Central memory CD4-positive, alpha-beta T cell (primary cell): ENCODE measurements at places on chromosomes 16 and 17.

DNA sequence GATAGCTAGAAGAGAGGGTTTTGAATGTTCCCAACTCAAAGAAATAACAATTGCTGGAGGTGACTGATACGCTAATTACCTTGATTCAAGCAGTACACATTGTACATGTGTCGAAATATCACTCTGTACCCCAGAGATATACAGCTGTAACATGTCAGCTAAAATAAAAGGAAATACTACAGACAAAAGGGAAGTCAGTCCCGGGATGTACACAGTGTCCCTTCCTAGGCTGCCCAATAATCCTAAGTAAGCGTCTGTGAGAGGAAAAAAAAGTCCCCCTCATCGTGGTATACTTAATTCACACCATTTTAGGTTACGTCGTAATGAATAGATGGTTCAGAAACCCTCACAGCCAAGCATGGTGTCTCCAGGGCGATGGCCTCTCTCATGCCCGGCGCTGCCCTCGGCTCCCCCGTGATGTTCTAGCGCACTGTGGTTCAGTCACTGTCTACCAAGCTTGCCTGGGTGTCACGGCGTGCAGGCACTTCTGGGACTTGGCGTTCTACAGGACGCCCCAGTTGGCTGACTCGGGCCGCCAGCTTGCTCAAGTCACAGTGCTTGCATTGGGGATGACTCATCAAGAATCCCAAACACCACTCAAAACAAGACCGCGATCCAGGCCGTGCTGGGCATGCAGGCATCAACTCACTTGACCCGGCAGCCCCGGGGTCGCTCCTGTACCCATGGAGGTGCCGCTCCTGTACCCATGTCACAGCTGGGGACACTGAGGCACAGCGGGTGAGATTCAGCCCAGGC, 27.6 kb downstream of the CCDC40 start:
- no peak for DNase-seq

DNA sequence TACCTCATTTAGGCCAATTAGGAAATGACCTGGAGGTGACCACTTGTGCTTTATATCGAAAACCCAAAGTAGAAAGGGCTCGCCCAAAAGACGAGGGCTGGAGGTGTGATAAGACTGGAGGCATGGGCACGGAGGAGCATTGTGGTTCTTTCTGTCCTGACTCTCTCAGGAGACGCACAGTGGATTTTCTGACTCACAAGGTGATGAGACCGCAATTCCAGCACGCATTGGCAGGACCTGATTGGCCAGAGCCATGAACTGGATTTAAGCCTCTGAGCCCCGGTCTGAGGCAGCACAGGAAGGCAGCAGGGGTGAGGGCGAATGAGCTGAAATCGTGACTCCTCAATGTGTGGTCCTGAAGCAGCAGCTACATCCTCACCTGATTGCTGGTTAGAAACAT, 559.1 kb upstream of the SALL1 start:
- no peak for DNase-seq

GRCh38 chr16:89615176-89615575, 1.7 kb downstream of the DPEP1 start:
- no peak for DNase-seq

GRCh38 chr17:17080181-17080631, 37.9 kb downstream of the MPRIP start:
- no peak for DNase-seq

DNA sequence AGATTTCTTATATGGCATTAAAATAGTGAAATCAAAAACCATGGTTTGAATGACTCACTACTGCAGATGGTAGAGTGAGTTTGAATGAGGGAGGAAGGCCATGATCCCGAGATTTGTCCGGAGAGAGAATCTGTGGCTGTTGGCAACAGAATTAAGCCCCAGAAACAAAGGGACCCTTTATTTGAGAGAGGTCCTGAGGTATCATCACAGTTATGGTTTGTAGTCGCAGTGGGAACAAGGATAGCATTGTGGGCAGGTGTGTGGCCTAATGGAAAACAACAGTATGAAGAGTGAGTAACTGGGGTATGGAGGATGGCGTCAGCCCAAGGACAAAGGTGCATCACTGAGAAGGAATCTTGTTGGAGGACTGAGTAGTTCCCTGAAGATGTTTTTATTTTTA, 8.5 kb upstream of the ZFP3 start:
- DNase-seq = no peak

DNA sequence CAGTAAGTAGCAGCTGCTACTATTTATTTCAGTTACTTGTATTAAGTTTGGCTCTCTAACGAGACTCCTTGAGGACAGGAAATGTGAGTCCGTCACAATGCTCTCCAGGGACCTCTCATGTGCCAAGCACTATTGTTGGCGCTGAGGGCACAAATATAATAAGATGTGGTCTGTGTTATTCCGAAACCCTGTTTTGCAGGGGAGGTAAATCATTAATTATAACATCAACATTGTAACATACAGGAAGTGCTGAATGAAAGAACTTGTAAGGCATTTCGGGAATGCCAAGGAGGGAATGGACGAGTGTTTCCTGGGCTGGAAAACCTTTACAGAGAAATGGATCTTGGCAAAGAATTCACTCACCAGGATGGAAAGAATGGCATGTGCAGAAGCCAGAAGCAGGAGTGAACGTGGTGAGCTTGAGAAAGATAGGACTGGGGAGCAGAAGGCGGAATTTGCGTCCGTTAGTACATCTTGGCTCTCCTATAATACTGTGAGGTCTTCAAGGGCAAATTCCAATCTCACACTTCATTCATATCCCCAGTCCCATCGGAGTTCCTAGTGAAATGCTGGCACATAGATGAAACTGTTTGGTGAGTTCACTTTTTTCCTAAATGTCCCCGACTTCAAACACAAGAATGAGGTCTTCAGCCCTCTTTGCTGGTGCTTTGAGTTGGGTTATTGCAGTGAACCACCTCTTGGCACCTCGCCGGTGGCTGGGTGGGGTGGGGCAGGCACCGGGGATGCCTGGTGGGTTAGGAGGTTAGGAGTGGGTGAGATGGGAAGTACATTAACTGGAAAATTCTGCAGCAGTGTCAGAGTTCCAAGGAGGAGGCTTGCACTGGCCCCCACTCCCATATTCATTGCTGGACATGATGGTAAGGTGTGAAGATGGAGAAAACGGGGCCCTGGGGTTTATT, 11.5 kb downstream of the TAC4 start:
- DNase-seq = no peak

DNA sequence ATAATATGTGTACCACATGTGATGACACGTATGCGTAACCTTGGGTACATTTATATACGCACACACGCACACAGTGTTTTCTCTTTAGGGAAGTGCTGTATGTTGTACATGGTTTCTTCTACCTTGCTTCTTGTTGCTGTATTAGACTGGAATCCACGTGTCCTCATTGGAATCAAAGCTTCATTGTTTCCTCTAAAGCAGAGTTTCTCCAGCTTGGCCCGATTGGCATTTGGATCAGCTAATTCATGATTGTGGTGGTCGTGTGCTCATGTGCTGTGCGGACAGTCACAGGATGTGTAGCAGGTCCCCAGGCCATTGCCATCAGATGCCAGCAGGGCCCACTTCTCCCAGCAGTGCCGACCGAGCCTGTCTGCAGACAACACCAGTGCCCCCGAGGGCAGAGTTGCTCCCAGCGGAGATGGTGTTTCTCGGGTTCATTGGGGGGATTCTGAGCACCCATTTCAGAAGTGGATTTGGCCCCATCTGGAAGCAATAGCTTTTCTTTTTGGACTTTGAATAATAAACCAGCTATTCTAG, 148.4 kb downstream of the RPTOR start:
- no peak for DNase-seq

DNA sequence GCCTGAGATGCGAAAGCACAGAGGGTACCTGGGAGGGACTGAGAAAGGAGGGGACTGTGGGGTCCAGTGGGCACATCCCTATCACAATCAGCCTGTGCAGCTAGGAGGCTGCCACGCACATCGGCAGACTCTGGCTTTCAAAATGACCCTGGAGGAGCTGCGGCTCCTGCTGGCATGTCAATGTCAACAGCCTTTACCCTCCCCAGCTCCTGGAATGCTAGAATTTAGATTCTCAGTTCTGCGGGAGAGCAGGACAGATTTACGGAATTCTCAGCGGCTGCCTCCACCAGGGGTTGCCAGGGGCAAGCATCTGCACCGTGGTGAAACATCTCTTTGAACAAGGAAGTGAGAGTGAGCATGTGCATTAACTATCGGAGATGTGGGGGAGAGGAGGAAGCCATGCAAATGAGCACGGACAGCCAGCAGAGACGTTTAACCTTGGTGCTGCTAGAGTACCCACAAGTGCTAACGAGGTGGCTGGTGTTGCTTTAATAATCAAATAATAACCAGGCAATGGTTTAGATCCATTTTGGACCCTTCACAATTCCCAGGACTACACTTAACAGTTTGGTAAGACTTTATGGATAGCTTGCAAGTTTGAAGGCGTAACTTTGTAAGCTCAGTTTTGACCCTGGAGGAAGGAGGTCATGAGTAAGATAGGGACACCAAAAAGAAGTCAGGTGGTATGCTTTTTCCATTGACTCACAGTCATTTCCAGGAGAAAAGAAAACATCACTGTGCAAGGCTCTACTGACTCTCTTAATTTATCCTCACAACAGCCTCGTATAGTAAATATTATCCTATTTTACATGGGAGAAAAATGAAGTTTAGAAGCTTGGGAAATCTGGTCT, 54.1 kb downstream of the XYLT1 start:
- peak; percentile 59 for DNase-seq

DNA sequence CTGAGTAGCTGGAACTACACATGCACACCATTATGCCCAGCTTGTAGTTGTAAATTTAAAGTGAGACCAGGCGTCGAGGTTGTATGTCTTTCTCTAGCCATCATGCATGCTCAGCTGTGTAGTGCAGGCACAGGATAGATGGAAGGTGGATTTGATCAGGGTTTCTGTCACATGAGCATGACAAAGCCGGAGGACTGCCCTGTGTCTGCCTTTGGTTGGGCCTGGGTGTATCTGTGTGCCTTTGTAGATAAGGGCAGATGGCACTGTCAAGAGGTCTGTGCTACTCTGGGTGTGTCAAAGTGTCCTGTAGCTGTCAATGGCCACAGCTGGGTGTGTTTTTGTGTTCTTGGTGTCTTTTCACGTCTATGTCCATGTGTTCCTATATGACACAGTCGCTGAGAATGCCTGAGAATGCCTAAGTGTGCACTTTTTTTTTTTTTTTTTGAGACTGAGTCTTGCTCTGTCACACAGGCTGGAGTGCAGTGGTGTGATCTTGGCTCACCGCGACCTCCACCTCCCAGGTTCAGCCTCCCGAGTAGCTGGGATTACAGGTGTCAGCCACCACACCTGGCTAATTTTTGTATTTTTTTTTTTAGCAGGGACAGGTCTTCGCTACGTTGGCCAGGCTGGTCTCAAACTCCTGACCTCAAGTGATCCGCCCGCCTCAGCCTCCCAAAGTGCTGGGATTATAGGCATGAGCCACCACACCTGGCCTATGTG, 4.1 kb upstream of the NAGS start:
- DNase-seq = no peak

DNA sequence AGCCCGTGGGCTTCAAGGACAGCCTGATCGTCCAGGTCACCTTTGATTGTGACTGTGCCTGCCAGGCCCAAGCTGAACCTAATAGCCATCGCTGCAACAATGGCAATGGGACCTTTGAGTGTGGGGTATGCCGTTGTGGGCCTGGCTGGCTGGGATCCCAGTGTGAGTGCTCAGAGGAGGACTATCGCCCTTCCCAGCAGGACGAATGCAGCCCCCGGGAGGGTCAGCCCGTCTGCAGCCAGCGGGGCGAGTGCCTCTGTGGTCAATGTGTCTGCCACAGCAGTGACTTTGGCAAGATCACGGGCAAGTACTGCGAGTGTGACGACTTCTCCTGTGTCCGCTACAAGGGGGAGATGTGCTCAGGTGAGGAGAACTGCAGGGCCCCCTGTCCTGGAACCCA, 31.5 kb upstream of the EFCAB13 start:
- DNase-seq = no peak

- no peak for DNase-seq
These were observed 8.9 kb downstream of the MRPL27 start for GRCh38 chr17:50364061-50364458.

GRCh38 chr16:72832621-72833248, 215.2 kb downstream of the ZFHX3 start:
- peak; percentile 10 for DNase-seq
